Kidney tubule cell (primary cell): ENCODE measurements at places on chromosomes 1 and 21.

DNA sequence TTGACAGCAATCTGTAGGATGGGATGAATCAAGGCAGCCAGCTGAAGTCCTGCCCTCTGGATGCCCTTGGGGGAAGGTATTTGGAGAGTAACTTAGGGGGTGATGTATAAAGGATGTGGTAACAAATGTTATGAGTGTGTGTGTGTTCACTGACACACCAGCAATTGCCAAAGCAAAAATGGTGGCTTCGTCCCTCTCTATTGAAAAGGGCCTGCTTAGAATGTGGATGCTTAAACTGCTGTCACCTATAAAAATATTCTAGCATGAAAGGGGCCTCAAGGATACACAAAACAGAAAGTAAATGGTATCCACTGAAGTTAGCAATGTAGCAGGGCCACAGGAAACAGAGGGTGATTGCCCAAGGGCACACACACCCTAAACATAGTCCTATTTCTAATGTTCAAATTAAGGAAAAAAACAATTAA lies 15.1 kb upstream of the AIM2 start:
- DNase-seq, result no peak

DNA sequence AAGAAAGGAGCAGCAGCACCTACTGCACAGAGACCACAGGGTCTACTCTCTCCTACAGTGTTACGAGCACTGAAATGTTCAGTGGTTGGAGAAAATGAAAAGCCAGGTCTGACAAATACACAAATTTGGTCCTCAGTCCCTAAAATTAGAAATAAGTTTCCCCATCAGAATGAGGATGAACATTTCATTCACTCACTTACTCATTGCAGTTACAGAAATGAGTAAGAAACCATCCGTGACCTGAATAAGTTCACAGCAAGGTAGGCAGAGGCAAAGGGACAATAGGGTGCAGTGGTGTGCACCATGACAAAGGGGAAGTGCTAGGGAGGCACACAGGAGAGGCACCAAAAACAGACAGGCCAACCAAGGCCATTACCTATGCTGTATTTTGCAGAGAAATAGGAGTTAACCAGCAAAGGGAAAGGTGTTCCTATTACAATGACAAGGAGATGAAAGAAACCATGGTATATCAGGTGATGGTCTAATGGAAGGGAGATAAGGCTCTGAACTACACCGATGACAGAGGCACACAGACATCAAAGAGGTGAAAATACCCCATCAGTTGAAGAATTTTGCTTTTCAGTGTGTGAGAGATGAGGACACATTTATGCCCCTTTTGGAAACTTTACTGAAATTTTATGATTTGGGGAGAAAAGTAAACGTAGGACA lies 29.4 kb downstream of the VAV3 start:
- DNase-seq, result peak; percentile 78

GRCh38 chr1:220045356-220046051 lies 801 bp downstream of the EPRS1 start:
- DNase-seq, result peak; percentile 18

- DNase-seq, result peak; percentile 52
These were observed 18.4 kb downstream of the LORICRIN start for GRCh38 chr1:153277852-153278251.

DNA sequence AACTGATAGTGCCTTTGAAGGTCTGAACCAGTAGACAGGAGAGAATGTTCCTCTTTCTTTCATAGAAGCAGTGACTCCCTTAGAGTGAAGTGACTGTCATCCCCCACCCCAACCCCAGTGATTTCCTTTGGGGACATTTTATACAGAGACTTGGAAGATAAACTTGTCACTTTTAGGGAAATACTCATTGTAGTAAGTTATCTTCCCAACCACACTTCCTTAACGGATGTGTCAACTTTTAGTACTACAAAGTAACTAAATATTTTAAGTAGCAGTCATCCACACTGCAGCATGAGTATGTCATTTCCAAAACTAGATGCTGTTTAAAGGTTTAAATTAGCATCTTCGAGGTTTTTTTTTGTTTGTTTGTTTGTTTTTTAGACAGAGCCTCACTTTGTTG lies 13.7 kb downstream of the LRRC8B start:
- no peak for DNase-seq

- DNase-seq, result no peak
These were observed 21.6 kb upstream of the MAGOH start for GRCh38 chr1:53259932-53260331.

DNA sequence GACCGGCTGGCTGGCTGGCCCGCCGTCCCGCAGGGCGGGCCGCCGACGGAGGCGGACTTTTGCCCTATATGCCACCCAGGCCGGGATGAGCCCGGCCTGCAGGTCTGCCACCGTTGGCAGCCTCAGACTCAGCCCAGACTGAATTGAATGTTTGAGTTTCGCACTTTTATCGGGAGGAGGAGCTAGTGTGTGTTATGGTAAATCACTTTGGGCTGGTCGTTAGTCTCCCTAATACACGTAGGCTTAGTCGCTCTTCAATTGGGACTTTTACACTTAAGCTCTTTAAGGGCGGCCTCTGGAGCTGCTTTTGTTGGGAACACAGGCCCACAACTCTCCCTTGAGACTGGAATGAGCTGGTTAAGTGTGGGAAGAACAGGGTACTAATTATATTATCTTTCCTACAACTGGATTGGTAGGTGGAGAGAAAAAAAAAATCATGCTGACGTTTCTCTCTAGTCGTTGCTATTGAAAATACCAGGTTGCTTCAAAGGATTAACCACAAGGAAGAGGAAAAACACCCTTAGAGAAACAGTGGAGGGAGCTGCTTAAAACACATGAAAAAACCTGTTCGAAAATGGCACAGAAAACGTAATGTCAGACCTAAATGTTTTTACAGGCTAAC lies 1.4 kb upstream of the IRF2BP2 start:
- DNase-seq, result peak; percentile 88

GRCh38 chr1:9852004-9852403 lies 28.2 kb upstream of the CLSTN1 start:
- DNase-seq, result no peak

DNA sequence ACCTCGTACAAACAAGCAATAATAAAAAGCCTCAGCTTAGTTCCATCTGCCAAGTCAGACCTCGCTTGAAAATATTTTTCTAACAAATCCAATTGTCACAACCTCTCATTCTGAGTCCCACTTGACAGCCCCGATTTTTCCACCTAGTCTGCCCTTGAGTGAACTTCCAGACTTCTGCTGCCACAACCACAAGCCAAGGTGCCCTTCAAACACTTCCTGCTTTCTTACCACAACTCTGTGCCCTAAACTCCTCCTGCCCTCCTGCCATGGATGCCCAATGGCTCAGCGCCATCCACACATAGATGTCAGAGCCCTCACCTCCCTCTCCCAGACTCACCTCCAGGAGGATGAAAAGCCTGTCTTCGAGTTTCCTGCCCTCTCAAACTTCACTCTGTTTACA lies 3.9 kb downstream of the TMPRSS2 start:
- DNase-seq, result no peak

DNA sequence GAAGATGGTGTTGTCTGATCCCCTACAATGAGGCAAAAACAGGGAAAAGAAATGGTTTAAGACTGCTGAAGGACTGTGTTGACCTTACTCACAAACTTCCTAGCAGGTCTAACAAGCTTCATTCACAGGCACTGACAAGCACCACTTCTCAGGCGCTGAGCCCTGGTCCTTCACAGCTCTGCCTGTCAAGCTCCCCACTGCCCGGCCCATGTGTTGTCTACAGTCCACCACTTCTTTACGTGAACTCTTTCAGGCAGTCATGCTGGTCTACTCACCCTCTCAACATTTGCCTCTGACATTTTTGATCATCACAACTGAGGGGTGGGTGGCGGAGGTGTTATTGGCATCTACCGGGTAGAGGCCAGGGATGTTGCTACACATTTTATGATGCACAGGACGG lies 40.7 kb upstream of the MYBPHL start:
- DNase-seq, result no peak

DNA sequence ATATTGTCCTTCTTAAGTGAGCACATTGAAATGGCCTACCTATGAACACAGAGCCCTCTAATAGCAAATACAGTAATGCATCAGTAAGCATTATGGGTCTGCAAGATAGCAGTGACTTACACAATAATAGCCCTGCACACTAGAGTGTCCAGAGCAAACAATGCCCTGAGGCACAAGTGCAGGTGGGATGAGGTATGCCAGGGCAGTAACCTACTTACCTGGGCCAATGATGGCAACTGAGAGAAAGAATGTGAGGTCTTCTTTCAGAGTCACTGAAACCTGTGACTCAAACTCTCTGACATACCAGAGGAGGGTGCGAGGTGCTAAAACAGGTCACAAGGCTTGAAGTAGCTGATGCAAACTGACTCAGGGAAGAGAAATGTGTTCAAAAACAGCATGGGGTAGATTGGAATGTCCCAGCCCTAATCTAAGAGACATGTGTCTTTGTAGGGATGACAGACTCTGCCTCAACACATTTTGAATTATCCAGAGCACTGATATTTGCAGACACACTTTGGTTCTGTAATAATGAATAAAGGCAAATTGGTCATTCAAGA lies 168.5 kb upstream of the RUNX1 start:
- DNase-seq, result peak; percentile 100

DNA sequence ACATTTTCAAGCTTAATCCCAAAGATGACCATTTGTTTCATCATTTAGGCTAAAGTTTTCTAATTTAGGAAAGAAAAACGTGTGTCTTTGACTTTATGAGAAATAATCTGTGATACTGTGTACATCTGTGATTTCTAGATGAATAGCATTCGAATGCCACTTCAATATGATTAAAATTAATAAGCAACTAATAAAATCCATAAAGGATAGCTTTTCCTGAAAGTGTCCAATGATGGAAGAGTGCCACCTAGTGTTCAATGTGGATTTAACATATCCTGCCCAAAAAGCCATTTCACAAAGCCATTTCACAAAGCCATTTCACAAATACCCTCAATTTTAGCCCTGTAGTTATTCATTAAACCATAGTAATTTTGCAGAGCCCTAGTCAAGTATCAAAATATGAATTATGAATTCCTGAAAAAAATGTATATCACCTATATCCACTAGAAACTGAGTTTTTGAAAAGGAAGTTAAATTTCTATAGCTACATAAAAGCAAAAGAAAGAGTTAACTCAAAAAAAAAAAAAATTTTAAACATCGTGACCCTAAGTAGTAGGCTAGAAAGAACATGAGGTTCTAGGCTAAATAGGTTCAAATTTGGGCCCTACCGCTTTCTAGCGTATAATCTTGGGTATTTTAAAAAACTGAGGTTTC lies 19.1 kb downstream of the NME7 start:
- peak; percentile 62 for DNase-seq

GRCh38 chr1:54995013-54995760 lies 3.5 kb upstream of the BSND start:
- DNase-seq, result no peak

DNA sequence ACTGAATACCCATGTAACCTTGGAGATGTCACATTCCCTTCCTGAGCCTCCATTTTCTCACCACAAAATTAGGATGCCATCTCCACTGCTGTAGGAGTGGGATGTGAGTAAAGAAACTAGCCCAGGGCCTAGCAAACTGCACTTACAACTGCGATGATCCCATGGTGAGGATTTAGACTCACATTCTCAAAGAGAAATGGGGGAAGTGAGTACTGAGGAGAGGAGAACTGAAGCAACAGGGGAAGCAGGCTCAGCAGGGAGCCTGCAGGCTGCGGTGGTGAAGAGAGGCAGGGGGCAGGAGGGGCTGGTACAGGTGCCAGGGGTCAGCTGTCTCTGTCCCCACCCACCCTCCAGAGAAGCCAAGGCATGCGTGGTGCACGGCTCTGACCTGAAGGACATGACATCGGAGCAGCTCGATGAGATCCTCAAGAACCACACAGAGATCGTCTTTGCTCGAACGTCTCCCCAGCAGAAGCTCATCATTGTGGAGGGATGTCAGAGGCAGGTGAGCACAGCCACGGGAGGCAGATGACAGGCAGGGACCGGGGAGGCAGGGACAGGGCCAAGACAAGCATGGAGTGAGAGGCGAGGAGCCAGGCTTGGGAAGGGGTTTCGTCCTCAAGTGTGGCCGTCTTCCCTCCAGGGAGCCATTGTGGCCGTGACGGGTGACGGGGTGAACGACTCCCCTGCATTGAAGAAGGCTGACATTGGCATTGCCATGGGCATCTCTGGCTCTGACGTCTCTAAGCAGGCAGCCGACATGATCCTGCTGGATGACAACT lies 16.4 kb upstream of the ATP1A4 start:
- DNase-seq, result no peak

DNA sequence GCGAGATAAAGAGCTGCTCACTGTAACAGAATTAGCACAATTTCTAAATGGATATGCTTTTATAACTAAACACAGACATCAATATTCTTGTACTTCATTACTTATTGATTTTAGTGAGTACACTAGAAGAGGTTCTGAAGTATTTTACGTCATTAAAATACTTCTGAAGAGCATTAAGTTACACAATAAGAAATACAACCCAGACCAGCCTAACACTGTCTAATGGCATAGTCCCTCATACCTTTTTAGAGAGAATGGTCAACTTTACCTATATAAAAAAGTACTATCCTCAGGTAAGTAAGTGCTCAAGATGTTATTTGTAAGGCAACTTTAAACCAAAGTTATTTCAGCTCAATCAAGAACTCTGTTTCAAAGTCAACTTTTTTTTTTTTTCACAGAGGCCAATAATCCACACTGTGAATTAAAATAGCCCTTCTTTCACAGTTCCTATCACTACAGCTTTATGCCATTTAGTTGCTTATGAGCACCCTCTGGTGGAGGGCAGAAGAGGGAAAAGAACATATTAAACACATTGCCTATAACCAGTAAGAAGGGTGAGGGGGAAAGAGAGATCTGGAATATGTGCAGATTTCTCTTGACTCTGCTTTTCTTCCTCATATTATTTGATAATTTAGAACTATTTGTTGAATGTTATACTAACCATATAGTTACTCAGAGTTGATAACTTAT lies 182.1 kb upstream of the DMRTA2 start:
- DNase-seq, result peak; percentile 60

DNA sequence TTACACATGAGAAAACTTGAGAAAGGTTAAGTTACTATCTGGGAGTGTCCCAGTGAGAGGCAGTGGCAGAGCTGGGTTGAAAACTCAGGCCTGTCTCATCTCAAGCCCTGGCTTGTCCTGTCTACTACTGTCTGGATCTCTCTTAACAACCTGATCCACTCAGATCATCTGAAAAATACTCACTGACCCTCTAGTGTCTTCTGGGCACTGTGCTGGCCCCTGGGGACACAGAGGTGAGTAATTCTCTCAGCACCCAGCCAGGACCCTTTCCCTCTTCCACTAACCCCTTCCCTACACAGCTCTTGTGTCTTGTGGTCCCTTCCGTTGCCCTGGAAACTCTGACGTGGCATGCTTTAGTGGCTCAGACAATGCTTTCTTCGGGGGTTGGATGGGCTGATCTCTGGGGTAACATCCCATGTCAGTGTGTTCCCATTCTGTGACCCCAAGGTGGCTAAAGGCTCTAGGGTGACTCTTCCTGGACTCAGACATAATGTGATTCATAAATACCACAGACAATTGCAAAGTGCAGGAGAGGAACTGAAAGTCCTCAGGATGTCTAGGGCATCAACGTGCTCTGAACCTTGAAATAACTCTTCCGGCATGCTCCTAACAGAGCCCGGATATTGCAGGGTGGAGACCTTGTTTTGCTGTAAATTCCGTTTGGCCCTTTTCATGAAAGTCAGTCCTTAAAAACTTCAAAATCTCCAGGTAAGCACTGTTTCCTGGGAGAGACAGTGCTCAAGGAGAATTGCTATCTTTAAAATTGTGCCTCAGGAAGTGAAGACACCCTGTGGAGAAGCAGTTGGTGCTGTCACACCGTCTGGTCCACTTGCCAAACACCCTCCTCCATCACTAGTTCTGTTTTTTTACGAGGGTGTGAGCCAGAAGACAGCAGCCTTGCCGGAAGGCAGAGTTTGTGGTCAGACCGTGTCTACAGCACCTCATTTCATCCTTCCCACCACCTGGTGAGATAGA lies 4.0 kb downstream of the SHISAL2A start:
- DNase-seq, result peak; percentile 47
